COR-L47 (cell line): ENCODE measurements at places on chromosomes 3 and 15.
A peak's percentile ranks its signal among the peaks of the same experiment; 100 is the strongest.

- no peak for DNase-seq
Observed at GRCh38 chr3:194281766-194282165, 69.4 kb downstream of the CPN2 start.

DNA sequence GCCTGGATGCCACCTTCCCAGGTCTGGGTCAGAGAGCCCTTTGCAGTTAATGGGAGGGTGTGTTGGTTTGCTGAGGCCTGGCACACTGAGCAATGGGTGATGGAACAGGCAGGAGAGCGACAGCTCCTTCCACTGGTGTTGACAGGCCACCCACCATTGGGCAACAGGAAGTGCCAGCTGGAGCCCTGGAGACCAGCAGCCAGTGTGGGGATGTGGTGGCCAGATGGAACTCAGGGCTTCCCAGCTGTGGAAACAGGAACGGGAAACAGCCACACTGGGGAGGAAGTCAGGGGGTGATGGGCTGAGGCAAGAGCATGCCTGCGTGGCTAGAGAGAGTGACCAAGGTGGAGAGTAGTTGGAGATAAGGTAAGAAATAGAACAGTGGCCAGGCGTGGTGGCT lies 9.3 kb downstream of the PSTPIP1 start:
- DNase-seq: no peak

DNA sequence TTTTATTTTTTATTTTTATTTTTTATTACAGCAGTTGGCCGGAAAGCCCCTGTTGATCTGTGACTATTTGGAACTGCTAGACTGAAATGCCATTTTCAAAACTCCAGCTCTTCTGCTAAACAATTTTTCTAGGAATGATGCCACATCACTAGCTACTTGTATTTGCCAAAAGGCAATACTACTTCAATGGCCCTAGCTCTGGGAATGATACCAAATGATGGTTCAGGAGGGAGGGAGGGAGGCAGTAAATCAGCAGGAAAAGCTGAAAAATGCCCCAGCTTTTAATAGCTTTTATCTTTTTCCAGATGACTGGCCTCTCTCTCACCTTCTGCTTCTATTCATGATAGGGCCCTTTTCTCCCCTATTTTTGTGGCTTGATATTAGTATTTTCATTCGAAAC lies 2.6 kb upstream of the CHL1 start:
- no peak for DNase-seq

GRCh38 chr15:75661100-75661755 lies 13.5 kb downstream of the SNX33 start:
- no peak for DNase-seq

- DNase-seq: no peak
Observed at GRCh38 chr3:141444586-141445285, 42.1 kb upstream of the RASA2 start.

DNA sequence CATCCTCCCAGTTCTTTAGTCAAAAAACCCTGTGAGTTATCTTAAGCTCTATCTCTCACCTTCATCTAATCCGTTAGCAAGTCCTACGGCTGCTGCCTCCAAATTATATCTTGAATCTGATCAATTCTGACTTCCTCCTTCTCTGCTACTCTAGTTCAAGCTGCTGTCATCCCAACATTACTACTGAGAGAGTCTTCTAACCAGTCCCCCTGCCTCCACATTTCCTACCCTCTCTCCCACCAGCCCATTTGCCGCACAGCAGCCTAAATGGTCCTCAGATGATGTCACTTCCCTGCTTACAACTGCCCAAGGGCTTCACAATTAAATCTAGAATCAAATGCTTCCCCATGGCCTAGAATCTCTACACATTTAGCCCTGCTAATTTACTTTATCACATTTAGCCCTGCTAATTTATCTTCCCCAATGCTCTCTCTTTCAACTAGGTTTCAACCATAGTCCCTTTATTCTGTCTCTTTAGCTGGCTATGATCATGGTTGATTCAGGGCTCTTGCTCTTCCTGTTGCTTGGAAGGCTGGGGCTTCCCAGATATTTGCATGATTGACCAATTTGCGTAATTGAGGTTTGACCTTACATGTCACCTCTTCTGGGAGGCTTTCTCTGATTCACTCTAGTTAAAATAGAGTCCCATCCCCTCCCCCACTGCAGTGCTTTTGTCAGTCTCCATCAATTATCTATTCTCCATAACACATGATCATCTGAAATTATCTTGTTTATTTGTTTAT lies 11.0 kb upstream of the ARL14 start:
- peak; percentile 96 for DNase-seq

GRCh38 chr3:76024640-76025039 lies 239.3 kb upstream of the ZNF717 start:
- DNase-seq: peak; percentile 5

DNA sequence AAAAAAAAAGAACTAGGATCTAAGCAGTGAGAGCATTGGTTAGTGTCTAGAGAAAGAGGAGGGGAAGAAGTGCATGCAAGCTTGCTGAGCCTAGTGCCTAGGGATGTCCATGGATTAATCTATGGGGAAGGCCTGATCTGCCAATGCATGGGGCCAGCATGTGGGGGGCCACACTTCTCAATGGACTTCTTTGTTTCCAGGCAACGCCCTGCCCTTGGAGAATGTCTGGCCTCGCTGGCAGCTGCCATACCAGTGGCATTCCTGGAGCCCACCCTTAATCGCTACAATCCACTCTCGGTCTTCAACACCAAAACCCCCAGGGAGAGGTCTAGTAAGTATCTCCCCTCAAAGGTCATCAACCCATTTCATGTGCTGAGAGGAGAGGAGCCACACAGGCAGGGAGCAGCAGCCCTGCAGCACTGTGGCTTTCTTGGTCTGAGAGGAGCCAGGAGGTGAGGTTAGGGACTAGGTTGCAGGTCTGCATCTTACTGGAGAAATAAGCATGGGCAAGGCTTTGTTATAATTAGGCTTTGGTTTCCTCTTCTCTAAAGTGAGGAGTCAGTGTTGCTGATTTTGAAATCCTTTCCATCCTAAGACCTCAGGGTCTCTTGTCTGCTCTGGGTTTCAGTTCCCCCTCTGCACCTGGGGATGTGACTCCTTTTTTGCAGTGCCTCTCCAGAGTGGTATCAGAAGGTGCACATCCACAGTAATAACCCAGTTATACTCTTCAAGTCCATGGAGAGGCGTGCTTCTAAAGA lies 188.1 kb upstream of the CHRM5 start:
- no peak for DNase-seq

GRCh38 chr3:19363071-19363470 lies 214.8 kb downstream of the KCNH8 start:
- no peak for DNase-seq

- DNase-seq: no peak
Observed at GRCh38 chr15:72368899-72369298, 6.9 kb downstream of the HEXA start.

- no peak for DNase-seq
Observed at GRCh38 chr3:195028877-195029606, 241.9 kb downstream of the XXYLT1 start.

DNA sequence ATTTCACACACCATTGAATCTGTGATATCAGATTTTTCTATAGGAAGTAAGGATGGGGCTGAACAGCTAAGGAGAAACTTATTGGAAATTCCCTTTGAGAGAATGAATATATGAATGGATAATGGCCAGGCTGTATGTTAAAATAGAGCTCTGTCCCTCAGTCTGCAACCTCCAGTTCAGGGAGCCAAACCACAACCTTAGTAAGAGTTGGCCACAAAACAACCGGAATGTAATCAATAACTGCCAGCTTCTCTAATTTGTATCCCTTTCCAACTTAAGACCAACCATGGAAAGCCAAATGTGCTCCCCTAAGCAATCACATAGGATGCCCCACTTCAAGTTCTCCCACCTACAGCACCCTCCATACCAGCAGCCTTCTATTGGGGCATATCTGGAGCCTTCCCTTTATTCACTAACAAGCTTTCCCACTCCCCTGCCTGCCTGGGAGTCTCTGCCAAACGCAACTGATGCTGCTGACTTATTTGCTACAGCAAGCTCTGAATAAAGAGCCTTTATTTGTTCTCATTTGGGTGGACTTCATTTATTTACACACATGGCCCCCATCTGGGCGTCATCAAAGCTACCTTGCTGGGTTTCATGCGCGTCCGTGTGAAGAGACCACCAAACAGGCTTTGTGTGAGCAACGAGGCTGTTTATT lies 75.4 kb upstream of the LARS2 start:
- no peak for DNase-seq

DNA sequence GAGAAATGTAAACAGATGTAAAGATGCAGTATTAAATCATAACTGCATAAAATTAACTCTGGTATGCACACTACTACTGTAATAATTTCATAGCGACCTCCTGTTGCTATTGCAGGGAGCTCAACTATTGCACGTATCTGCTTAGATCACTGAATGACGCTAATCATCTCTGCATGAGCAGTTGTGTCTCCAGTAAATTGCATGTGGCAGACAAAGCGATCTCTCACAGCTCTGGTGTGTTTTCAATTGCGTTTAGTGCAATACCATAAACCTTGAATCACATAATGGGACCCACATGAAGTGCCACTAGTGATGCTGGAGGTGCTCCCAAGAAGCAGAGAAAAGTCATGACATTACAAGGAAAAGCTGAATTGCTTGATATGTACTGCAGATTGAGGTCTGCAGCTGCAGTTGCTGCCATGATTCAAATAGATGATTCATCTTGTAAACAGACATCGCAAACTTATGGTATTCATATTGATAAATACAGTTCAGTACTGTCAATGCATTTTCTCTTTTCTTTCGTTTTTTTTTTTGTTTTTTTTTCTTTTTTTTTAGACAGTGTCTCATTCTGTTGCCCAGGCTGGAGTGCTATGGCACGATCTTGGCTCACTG lies 30.2 kb upstream of the LCTL start:
- DNase-seq: peak; percentile 20

DNA sequence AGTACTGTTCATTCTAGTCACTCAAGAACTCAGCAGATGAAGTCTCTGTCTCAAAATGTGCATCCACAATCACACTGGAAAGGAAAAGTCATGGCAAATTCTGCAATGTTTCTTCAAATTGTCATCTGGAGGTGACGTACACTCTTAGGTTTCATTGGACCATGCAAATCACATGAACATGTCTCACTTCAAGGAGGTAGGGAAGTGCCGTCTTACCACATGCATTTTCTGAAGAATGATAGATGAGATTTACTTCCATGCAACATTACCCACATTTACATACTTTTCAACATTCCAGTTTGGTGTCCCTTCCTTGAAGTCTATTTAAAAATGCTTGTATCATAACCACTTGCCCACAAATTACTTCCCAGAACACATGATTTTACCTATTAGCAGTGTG lies 107.9 kb upstream of the SATB1 start:
- DNase-seq: no peak

DNA sequence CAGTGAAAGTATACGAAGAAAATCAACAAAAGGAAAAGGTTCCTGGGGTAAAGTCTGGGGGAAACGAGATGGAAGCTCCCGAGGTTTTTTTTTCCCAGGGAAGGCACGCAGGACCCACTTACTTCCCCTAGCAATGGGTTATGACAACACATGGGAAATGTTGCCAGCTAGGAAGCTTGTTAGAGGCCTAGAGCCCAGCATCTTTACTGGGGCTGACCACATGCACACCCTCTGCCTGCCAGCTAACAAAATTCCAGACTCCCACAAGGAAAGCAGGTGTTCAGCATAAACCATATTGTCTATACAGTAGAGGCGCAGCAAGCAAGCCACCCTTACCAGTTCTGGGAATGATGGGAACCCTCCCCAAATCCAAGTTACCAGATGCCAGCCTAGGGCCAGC lies 258.8 kb upstream of the NR2E3 start:
- no peak for DNase-seq

DNA sequence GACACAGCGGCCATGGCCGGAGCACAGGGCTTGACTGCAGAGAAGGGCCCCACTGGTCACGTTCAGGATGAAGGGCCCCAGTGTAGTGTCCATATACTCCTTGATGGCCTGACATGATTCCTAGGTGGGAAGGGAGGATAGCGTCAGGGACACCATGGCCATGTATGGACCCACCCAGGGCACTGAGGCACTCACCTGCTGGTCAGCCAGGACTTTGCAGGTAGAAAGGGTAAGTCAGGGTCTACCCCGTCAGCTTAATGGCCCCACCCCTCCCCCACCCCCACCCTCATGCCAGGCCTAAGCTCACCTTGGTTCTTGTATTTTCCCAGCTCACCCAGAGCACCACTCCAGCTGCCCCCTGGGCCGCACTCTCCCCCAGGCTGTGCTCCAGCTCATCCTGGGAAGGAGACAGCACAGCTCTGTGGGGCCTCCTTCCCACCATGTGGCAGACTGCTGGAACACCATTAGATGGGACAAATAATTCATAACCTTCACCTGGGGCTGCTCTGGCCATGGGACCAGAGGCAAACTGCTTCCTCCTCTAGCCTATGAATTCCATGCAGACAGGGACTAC lies 1.6 kb upstream of the HYAL3 start:
- DNase-seq: no peak

DNA sequence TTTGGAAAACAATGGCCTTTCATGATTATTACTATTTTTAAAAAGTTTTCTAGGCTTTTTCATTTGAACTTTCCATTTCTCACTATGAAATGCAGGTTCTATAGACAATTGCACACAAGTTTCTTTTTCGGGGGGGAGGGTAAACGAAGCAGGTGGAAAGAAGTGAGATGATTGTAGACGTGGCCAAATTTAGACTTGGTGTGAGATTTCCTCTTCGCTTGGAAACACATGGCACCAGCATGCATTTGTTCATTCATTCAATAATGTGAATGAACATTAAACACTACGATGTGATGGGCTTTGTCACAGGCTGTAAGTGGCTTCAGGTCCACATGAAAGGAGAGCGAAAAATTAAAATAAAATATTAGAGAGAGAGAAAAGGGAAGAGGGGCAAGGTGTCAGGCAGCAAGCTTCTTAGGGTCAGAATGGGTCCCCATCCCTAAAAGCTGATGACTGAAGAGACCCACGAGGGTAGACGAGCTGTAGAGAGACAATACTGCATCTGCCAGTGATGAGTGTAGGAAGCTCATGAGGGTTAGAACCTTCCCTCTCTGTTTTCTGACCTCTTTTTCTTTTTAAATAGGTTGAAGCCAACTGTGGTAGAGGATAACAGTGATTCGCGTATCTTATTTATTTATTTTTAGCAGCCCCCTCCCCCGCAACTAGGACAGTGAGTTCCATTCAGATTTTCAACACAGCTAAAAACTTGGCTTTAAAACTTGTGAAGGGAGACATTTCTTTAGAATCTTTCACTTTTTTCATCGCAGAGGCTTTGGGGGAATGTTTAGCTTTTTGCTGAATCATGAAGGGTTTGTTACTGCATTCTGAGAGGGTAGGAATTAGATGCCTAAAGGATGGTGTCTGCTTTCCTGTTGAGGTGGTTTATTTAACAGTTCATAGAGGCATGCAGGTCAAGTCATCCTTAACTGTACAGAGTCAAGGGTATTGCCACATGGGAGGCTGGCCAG lies 36.2 kb downstream of the GAP43 start:
- DNase-seq: no peak

- DNase-seq: no peak
Observed at GRCh38 chr15:67818464-67818863, 6.8 kb upstream of the SKOR1 start.
